ENCODE measurements at places on chromosomes 3 and 15. TPM values are rescaled to one million over a fixed set of nuclear protein-coding genes. Genes with fewer than 3 reads are reported as not detected.
A peak's percentile ranks its signal among the peaks of the same experiment; 100 is the strongest.

- DNase-seq: no peak
Measured at GRCh38 chr15:36667296-36667695, 87.9 kb downstream of the CDIN1 start.

DNA sequence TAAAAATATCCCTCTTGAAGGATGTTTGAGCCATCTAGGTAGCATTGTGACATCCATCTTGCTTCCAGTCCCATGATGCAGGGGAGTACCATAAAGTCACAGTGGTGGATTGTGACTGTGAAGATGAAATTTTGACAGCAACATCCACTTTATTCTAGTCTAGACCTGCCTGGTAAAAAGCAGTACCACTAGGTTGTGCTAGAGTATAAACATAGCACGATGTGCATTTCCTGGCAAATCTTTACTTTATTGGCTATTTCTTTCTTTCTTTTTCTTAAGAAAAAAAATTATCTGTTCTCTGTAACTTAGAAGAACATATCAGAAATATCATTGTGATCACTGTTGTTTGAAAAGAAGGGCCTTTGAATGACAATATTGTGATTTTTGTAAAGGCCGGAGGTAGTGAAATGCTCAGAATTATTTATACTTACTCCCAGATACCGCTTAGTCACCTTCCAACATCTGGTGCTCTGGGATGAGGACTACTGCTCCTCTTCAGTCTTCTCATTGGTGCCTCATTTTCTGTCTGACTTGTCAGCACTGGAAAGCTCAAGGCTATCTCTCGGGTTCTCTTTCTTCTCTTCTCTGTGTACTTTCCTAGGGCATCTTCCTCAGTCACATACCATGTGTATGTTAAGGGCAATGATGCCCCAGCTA lies 35.6 kb downstream of the AGBL1 start:
- DNase-seq: peak; percentile 9

GRCh38 chr15:35874260-35874905 lies 328.4 kb upstream of the DPH6 start:
- no peak for DNase-seq

- no peak for DNase-seq
Measured at GRCh38 chr3:171186817-171187500, 160.4 kb upstream of the SLC2A2 start.

GRCh38 chr15:100284701-100285100 lies 57.1 kb downstream of the ADAMTS17 start:
- DNase-seq: no peak

DNA sequence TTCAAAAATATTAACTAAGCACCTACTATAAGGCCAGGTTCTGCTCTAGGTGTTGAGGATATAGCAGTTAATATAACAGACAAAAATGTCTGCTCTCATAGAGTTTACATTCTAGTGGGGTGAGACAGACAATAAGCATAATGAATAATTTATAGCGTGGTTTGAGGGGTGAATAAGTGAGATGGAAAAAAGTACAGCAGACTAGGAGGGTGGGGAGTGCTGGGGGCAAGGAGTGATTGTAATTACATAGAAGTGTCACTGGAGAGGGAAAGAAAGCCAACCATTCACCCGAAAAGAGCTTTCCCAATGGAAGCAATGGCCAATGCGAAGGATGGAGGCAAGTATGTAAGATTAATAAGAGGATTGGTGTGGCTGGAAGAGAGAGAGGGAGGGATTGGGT lies 552.9 kb upstream of the KCNMB2 start:
- no peak for DNase-seq

GRCh38 chr3:5437783-5438323 lies 250.3 kb downstream of the EDEM1 start:
- no peak for DNase-seq

- no peak for DNase-seq
Measured at GRCh38 chr3:3081381-3082233, 28.6 kb downstream of the IL5RA start.

The P2RY14 gene
- polyA plus RNA-seq: 1.4 TPM

GRCh38 chr15:40151991-40152390 lies 8.9 kb upstream of the BUB1B start:
- DNase-seq: no peak

DNA sequence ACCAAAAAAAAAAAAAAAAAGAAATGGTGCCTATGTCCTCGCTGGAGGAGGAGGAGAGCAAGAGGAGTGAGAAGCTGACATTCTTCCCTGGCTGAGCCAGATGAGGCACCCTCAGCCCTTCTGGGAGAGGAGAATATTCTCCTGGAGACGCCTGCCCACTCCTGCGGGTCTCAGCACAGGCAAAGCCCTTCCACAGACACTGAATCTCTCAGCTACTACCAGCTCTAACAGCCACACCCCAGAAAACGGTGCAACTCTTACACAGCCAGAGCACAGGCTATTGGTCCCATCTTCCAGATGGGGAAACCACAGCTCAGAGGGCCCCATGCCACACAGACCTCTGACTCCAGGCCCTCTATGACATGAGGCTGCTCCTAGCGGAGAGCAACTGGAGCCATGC lies 5.7 kb downstream of the RASL12 start:
- DNase-seq: no peak

GRCh38 chr3:78919021-78919755 lies 848.6 kb downstream of the ROBO1 start:
- no peak for DNase-seq

The PLA2G4F gene
- not detected for polyA plus RNA-seq

DNA sequence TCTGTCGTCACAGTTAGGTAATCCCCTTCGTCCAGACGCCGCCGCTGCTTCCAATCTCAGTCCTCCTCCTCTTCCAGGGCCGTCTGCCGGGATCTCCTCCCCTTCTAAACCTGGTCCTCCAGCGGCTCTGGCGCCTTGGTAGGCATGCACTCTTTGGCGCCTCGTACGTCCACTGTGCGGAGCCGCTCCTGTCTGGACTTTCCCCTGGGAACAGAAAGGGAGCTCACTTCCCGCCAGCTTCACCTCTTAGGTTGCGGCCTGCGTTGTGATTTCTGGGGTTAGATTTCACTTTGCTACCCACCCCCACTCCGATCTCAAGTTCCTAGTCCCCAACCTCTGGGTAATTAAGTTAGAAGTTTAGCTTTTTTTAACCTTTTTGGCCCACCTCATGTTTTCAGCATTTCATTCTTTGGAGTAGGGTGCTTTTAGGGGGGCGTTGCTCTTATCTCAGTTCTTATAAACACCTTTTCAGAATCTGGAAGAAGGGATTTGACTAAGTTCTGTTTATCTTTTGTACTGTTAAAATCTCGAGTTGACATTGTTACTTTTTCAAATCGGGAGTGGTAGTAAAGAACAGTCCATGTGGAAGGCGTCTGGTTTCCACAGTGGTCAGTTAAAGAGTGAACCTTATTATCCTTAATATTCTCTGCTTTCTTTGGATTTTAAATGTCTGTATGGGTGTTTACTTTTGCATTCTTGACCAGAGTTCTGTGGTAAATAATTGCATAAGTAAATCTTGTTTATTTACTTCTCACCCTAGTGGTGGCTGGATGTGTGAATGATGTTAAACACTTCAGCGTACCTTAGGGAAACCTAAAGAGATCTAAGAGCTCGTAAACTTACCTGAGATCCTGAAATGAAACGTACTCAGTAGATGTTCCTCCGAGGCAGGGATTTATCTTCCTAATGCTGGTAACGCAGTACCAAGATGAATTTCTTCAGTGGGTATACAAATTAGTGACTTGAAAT lies 611 bp downstream of the CTDSPL2 start:
- no peak for DNase-seq

GRCh38 chr3:138688871-138689299 lies 80.3 kb downstream of the FAIM start:
- DNase-seq: no peak

The CCDC33 gene
- not detected for polyA plus RNA-seq

GRCh38 chr15:59291213-59291549 lies 81.5 kb downstream of the MYO1E start:
- DNase-seq: no peak

The SLITRK3 gene
- polyA plus RNA-seq: 0.33 TPM

The CHRNA3 gene
- polyA plus RNA-seq: 0.29 TPM

The KCNMB2 gene
- polyA plus RNA-seq: 13.1 TPM

DNA sequence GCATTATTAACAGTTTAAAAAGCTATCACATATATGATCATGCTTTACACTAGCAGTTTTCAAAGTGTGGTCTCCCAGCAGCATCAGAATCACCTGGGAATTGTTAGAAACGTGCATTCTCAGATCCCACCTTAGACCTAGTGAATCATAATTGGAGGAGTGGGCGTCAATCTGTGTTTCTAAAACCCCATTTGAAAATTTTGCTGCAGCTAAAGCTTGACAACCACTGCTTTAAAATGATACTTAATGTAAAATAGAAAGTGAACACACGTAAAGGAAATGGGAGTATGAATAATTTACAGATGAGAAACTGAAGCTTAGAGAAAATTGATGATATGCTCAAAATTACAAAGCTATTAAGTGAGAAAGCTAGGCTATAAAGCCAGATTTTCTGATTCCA lies 62.3 kb downstream of the SLC9C1 start:
- DNase-seq: no peak

The GPR62 gene
- polyA plus RNA-seq: 0.89 TPM

The CASR gene
- polyA plus RNA-seq: not detected

The SKOR1 gene
- 0.47 TPM for polyA plus RNA-seq

The CFAP100 gene
- polyA plus RNA-seq: 0.94 TPM

The SLC2A2 gene
- polyA plus RNA-seq: not detected

DNA sequence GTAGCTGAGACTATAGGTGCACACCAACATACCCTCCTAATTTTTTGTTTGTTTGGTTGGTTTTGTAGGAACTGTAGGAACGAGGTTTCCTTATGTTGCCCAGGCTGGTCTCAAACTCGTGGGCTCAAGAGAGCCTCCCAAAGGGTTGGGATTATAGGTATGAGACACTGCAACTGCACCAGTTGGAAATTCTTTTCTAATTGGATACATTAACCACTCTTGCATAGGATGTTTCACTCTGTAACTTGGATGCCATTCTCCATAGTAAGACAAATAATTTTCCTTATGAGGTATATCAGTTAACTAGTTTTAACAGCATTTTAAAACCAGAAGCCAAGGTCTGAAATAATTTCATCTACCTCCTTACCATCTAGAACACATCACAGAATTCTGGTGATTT lies 6.7 kb upstream of the ALCAM start:
- DNase-seq: no peak

The LRRC31 gene
- polyA plus RNA-seq: not detected

- DNase-seq: no peak
Measured at GRCh38 chr3:186589121-186589520, 18.6 kb downstream of the DNAJB11 start.
